ENCODE measurements at places on chromosomes 11 and 22.

- no peak for DNase-seq
Observed at GRCh38 chr22:50621948-50622722, 5.8 kb downstream of the ARSA start.

- no peak for DNase-seq
Observed at GRCh38 chr11:12502046-12502445, 124.7 kb downstream of the PARVA start.

DNA sequence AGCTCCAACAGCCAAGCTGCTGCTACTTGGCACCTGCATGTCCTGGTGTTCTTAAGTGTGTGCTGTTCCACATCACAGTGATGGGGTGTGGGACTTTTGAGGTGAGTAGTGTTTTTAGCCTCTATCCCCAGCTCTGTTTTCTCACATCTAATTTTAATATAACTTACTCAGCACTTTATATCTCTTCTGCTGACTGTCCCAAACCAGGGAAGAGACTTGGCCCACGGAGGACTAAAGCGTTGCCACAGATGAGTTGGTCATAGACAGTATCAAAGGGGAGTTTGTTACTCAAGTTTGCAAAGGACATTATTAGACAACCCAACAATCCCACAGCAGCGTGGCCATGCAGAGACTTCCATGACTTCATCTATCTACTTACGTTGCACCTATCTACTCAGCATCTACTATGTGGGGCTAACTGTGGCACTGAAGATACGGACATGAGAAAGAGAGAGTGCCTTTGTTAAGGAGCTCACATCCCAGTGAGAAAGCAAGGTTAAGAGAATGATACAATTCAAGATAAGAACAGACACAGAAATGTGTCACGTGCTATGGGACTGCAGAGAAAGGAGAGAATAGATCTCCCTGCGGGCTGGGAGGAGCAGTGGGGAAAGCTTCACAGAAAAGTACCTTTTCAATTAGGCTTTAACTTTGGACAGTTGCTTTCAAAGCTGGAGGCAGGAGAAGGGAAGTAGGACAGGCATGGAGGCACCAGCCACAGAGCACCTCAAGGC is 82.4 kb downstream of the ME3 start:
- DNase-seq = no peak

- no peak for DNase-seq
Observed at GRCh38 chr22:47128622-47129215, 366.3 kb downstream of the TBC1D22A start.

- no peak for DNase-seq
Observed at GRCh38 chr22:46451741-46452140, 85.7 kb downstream of the CELSR1 start.

DNA sequence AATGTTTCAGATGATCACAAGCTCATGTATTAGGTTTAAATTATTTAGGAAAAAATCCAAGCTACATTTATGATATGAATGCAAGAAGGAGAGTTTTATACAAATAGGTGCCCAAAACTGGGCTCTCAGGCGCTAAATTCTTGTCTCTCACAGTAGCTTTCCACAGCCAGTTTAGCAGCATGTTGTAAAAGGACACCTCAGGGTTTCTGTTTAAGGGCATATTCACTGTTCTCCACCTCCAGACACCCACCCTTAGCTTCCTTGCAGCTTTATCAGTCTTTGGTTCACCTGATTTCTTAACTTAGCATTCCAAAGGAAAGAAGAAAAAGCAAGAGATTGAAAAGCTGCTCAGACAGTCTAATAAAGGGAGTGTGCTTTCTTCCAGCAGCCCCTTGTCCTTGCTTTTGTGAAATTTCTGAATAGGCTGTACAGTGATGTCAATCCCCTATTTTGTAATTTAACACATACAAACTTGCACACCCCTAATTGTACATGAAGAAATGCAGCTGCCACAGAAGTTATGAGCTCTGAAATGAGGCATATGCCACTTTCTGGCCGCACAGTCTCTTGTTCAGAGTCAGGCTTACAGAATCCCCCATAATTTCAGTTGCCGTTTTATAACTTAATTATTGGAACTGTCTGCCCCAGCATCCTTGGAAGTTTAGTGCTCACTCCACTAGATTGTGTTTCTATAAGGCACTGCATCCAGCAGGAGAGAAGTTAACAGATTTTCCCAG is 262.1 kb downstream of the DDX10 start:
- DNase-seq = no peak

DNA sequence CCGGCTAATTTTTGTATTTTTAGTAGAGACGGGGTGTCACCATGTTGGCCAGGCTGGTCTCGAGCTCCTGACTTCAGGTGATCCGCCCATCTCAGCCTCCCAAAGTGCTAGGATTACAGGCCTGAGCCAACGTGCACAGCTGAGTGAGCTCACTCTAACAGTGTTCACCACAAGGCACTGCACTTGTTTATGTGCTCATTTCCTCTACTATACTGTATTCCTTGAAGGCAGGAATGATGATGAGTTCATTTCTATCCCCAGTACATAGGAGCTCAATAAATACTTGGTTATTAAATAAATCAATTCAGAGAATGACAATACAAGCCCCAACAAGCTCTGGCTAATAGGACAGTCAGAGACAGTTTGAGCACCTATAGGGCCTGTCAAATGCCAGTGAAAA is 29.1 kb downstream of the ALG8 start:
- DNase-seq = no peak

DNA sequence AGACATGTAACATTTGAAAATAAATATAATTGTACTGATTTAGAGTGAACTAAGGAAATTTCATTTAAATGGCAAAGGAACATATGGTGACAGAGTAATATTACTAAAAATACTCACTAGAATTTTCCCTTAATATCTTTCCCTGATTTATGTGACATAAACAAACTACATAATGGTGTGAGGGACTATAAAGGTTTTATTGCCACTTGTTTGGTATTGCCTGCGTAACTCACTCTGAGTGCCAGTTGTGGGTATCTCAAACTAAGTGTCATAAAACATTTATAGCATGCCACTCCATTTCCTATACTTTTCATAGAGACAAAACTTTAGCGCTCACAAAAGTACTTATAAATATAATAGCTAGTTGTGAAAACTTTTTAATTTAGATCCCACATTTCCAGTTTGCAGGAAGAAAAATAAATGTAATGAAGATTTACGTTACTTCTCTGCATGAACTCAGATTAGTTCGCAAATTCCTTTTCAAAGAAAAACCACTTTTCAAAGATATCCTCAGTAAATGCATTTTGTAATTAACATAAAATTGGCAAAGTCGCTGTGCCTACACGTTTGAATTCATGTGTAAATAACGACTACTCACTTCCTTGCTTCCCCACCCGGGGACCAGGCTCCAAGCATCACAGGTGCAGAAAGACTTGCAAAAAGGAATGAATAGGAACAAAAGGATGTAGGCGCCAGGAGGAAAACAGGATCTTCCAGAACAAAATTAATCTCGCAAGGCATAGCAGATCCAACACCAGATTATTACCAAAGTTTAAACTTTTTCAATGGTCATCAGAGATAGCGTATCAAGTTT is 1.6 kb upstream of the QSER1 start:
- no peak for DNase-seq

- no peak for DNase-seq
Observed at GRCh38 chr22:27588268-27588667, 213.3 kb downstream of the MN1 start.

DNA sequence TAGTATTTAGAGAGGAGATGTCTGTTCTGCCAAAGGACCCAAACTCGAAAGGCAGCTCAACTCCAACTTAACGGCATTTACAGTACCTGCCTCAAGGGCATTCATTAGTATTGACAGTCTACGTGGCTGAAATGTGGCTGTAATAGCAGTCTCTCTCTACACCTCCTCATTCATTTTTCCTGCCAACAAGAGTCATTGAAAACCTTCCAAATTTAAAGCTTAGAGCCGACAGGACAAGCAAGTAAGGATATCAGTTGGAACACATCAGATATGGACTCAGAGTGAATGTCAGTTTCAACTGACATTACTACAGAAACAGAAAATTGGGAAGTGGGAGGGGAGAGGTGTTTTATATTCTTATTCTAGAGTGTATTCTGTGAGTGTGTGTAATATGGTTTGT is 253.1 kb downstream of the CADM1 start:
- DNase-seq = no peak

DNA sequence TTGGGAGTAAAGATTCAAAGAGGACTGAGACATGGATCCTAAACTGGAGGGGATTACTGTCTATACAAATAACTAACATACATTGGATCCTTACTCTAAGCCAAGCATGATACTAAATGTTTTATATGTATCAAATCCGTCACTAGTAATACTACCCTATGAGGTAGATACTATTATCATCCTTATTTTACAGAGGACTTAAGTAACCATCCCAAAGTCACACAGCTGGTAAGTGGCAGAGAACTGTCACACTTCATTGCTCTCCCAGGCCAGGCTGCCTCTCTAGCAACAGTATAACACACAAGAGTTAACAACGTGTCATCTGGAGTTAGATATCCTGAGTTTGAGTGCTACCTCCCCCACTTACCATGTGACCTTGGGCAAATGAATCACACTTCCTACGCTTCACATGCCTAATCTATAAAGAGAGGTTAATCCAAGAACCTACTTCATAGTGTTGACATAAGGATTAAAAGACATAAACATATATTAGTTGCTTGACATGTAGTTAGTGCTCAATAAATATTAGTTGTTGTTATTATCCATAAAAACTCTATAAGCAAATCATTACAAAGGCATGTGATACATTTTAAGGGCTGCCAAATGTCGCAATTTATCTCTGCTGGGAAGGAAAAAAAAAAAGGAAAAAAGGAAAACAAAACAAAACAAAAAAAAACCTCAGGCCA is 33.8 kb upstream of the SPON1 start:
- DNase-seq = no peak

DNA sequence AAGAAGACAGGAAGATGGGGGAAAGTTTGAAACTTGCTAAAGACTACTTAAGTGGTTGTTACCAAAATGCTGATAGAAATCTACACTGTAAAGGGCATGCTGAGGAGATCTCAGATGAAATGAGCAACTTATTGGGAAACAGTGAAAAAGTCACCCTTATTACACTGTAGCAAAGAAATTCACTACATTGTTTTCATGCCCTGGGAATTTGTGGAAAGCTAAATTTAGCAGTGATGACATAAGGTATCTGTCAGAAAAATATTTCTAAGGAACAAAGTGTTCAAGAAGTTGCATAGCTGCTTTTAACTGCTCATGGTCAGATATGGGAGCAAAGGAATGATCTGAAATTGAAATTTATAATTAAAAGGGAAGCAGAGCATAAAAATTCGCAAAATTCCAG is 702.4 kb upstream of the LRRC4C start:
- no peak for DNase-seq

- no peak for DNase-seq
Observed at GRCh38 chr22:36239150-36239400, 252 bp downstream of the APOL2 start.
